ENCODE measurements at places on chromosomes 5 and 9. TPM values are rescaled to one million over a fixed set of nuclear protein-coding genes. Genes with fewer than 3 reads are reported as not detected.

DNA sequence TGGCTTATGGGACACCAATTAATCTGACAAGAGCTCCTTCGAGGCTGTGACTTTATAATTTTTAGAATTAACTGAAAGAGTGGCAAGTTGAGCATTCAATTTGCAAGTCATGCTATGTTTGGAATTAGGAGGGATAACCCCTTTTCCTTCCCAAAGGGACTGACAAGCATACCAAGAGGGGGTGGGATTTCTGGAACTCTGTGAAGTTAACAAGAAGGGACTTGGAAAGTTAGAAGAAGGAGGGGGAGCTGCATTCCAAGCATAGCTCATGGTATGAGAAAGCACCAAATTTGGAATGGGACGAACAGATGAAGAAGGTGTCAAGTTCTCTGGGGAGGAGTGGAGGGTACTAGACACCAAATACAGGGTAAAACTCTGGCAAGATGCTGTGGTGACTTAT lies 8.9 kb upstream of the PALM2AKAP2 start:
- DNase-seq, result no peak

The CA9 gene
- 0.31 TPM for total RNA-seq

- no peak for DNase-seq
Observed at GRCh38 chr5:56099346-56099745, 104.6 kb upstream of the IL6ST start.

The DDX41 gene
- 111 TPM for total RNA-seq

The AKNA gene
- 10.1 TPM for total RNA-seq

DNA sequence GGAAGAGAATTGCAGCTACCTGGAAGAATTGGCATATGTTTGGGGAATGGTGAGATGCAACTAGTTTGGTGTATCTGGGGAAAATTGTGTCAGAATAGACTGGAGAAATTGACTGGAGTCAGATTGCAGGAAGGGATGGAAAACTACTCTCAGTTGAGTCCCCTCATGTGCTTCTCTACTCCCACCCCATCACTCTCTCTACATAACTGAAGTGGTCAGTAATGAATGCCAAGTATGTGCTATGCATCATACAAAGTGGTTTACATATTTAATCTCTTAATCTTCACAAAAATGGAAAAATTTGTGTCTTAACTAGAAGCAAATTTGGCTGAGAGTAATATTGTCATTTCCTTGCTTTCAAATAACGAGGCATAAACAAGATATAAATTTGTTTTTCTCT lies 146.4 kb upstream of the TNC start:
- no peak for DNase-seq

GRCh38 chr5:1762121-1762882 lies 37.3 kb downstream of the MRPL36 start:
- DNase-seq, result no peak

The CYFIP2 gene
- 0.80 TPM for total RNA-seq

The IQGAP2 gene
- 0.59 TPM for total RNA-seq

GRCh38 chr5:52784737-52785136 lies 3.0 kb upstream of the ITGA1 start:
- no peak for DNase-seq

DNA sequence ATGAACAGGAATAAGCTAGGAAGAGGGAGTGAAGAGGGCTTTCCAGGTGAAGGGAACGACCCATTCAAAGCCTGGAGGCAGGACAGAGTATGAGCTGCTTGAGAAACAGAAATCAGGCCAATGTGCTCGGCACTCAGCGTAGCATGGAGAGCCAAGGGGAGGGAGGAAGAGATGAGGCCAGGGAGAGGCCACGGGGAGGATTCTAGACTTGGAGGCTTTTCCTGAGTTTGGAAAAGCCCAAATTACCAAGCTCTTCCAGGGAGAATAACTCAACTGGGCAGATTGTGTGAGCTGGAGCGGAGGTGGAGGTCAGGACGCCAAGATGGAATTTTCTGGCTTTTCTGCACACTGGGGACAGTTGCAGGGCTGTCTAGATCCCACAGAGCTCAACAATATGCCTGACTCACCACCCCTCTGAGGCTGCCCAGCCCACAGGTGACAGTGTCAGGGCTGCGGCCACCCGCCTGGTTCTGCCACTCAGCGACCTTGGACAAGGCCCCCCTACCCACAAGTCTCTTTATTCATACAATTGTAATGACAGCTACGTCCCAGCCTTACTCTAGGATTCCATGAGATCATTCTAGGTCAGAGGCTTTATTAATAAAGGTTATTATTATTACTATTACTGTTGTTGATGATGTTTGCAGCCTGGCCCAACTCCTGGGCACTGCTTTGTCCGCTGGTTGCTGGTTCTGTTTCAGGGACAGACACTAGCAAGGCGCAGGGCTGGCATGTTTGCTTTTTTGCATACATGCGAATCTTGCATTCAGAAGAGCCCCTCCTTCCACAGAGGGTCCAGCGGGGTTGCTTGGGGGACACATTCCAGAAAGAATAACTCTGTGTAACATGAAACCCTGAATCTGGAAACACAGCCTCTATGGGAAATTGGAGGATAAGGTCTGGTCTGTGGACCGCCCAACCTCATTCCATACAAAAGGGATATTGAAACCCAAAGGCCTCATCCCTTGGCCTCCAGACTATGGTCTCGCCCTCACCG lies 9.4 kb upstream of the LMX1B start:
- DNase-seq, result no peak

DNA sequence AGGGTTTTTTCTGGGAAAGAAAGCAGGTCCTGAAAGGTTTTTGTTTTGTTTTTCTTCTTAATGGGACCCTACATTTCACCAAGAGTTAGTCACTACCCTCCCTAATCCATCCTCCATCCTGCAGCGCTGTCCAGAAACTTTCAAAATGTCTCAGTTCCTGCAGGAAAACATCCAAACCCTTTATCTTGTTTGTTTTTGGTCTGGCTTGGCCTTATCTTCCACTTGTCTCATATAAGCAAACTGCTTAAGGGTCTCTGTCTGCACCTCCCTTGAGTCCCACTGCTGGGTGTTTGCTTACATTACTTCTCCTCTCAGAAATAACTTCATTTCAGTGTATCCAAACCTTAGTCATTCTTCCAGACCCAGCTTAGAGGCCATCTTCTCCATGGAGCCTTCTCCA lies 11.0 kb upstream of the TRAF1 start:
- no peak for DNase-seq

DNA sequence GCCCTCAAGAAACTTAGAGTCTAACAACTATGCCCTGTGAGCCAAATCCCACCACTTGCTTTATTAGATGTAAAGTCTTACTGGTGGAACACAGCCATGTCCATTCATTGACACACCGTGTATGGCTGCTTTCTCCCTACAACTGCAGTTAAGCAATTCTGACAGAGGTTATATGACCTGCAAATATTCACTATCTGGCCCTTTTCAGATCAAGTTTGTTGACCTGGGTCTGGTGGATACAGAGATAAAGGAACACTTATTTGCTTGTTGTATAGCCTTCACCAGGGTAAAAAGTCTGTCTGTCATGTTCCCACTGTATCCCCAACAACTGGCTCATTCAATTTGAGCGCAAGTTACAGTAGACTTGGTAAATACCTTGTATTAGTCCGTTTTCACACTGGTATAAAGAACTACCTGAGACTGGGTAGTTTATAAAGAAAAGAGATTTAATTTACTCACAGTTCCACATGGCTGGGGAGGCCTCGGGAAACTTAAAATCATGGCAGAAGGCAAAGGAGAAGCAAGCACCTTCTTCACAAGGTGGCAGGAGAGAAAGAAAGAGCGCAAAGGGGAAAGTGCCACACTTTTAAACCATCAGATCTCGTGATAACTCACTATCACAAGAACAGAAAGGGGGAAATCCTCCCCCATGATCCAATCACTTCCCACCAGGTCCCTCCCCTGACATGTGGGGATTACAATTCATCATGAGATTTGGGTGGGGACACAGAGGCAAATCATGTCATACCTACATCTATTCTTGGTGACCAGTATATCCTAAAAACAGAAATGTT lies 27.9 kb downstream of the DEPDC1B start:
- no peak for DNase-seq

The MYO10 gene
- total RNA-seq, result 71.9 TPM

The GRIN3A gene
- total RNA-seq, result 0.03 TPM

- no peak for DNase-seq
Observed at GRCh38 chr5:120678279-120678678, 214.2 kb downstream of the PRR16 start.

- no peak for DNase-seq
Observed at GRCh38 chr9:69965416-69966145, 78.1 kb upstream of the MAMDC2 start.

DNA sequence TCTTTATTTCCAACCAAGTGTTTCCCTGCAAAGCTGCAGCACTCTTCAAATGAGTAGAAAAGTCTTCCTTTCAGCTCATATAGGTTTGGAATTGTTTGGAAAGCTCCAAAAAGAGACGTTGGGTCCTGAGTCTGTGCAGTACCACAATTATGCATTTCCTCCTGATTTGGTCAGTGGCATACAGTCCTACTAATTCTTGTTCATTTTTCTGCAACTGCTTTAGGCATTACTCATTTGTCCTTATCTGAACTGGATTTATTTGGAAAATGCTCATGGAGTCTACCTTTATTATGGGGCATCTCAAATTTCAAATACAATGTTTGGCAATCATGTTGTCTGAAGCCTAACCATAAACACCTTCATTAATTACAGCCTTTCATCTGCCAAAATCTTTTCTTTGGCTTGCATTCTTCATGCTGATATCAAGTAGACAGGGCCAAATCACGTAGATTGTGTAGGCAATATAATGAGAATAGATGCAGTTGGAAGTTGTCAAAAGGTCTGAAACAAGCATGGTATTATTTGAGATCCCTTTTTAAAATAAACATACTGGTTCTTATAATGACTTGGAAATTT lies 232.8 kb downstream of the TLE1 start:
- DNase-seq, result no peak

DNA sequence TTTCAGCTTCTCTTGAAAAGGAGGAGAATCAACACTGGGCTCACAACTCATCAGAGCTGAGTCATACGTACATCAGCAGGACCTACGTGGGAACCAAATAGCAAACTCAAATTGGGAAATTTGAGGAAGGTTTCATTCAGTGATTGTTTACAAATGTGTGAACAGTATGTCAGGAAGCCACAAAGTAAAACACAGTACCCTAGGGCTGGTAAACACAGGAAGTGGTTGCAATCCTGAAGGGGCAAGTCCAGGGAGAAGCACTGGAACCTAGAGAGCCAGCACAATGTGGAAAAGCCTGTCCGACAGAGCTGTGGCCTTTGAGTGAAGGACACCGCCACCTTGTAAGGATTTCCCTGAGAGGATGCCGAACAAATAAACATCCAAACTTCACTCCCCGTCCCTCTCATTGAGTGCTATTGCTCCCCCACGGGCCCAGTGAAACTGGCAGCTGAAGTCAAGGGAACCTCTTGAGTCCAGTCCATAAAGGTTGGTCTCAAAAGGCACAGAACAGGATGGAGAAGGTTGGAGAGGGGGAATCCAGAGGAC lies 26.7 kb upstream of the RICTOR start:
- DNase-seq, result peak; percentile 98

The ROR2 gene
- total RNA-seq, result 5.9 TPM

DNA sequence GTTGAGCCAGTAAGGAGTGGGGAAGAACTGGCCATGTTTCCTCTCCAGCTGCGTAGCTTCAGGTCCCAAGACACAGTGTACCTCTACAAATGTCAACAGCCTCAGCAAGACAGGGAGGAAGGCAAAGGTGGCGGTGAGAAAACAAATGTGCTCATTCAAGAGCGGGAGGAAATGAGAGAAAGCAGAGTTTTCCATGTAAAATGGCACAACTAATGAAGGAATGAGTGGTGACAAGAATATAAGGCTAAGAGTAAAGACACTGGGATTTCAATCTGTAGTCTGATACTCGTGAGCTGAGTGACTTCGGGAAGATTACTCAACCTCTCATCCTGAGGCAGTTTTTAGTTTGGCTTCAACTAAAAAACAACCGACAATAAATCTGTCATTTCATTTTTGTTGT lies 67.6 kb downstream of the DPYSL3 start:
- DNase-seq, result no peak

DNA sequence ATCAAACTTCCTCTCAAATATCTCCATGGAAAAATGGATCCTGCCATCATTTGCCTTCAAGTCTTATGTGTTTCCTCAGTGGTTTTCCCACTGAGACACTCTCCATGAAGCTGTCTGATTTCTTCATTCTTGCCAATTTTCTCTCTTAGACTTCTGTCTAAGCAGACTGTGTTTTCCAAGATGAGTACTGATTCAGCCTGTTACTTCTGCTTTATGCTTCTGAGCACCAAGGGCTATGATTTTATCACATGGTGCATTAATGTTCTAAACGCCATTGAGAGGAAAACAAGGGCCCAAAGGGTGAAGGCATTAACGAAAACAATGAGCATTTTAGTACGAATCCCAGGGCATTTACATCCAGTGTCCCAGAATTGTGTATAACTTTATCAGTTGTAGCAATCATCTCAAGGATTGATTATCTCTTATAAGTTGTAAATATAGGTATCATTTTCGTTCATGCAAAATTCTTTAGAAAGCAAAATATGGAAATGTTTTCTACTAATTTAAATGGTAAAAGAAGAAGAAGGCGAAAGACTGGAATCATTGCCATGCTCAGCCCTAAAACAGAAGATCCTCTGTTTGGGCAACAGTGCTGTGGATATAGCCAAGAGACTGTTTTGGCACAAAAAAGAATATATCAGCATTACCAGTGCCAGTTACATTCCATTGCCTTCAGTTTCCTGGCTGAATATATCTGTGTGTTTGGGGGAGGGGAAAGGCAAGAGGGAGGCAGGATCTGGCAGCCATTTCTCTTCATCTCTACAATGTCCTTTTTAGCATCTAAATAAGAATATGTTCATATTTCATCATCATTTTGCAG lies 537.6 kb downstream of the ANXA1 start:
- no peak for DNase-seq

DNA sequence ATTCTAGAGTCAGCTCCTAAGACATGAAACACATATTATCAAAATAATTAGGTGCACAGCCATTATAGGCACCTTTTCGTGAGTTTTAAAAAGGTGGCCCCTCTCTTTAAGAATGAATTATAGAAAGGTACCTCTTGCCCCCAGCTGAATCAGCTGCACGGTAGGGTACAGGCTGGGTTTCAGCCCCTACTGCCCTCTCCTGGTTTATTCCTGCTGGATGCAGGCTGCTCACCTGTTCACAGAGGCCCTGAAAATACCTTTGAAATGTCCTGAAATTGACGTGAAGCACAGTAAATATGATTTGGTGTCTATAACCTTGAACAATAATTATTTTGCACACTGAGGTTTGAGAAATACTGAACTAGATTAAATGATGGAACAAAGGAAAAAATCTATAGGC lies 504.8 kb upstream of the SGCD start:
- DNase-seq, result no peak

GRCh38 chr9:99128133-99128406 lies 23.2 kb downstream of the TGFBR1 start:
- no peak for DNase-seq

DNA sequence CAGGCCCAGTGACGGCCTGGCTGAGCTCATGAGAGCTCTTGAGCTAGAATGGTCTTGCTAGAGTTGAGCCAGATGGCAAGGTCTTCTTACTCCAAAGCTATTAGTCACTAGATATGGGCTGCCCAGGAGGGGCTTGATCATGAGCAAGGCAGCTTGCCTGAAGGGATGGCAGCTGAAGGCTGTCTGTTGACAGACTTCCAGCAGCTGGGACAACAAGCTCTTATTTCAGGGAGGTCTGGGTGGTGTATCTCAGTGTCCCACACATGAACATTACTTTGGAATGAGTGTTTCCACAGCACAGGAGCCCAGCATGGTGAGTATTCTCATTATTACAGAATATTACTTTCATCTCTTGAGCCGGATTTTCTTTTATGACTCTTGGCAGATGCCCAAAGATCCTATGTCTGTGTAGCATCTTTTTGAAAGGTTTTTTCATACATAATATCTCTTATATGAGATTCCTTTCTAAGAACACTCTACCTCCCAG lies 414.1 kb downstream of the ARHGEF28 start:
- no peak for DNase-seq

GRCh38 chr5:96001262-96001661 lies 39.6 kb upstream of the ELL2 start:
- no peak for DNase-seq

Measured in Panc1 (cell line).